ENCODE measurements at places on chromosomes 7 and 10. TPM values are rescaled to one million over a fixed set of nuclear protein-coding genes. Genes with fewer than 3 reads are reported as not detected.

CARD11 gene
- 1.5 TPM for total RNA-seq

ALKBH4 gene
- 12.0 TPM for total RNA-seq

SAMD9 gene
- 5.1 TPM for total RNA-seq

RASA4 gene
- total RNA-seq: 2.8 TPM

TACC2 gene
- total RNA-seq: 79.2 TPM

PKD1L1 gene
- total RNA-seq: 0.07 TPM

GIMAP5 gene
- 0.08 TPM for total RNA-seq

KIAA1549 gene
- 6.7 TPM for total RNA-seq

LAMB1 gene
- 108 TPM for total RNA-seq

SPDYE5 gene
- not detected for total RNA-seq

PHYH gene
- total RNA-seq: 30.8 TPM
